ENCODE measurements at places on chromosomes 12 and 14.

DNA sequence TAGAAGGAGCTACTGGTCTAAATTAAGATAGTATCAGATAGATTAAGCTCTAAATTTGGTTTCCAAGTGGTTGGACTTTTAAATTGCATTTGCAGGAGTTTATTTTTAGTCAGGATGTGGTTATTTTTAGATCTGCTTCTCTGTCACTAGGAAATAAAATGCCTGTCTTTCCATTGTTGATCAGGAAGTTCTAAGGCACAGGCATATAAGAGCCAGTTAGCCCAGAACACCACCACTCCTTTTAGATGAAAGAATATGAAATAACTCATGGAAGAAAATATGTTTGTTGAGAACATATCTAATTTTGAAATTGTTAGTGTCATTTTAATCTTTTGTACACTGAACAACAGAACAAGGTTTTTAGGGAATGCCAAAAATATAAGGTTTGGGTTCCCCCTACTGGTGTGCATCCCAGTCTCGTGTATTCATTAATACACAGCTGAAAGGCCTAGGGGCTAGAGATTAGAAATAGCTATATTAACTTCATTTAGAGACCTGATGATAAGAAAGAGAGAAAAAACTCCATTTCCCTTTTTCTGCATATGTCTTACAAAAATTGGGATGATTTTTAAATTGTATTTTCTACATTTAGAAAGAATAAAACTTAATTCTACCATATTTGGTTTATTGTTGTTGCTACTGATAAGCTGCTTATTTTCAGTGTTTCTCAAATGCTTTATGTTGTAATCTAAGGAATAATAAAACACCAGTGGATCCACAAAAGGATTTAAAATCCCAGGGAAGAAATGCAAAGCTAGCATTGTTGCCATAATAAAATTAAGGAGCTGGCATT lies 67.2 kb downstream of the RIC8B start:
- no peak for DNase-seq

DNA sequence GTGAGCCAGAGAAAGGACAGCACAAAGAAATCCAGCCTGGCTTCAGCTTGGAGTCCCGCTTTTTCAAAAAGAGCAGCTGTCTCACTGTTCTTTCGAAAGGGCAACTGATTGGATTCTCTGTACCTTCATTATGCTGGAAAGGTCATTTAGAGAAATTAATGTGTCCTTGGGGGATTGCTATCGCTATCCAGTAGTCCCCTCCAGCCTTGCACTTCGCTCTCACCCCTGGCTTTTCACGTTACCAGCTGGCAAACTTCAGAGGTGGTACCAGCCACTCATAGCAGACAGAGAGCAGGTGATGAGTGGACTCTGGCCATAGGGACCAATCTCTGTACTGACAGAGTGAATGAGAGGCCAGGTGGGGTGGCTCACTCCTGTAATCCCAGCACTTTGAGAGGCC lies 11.8 kb upstream of the NUAK1 start:
- no peak for DNase-seq

- DNase-seq = no peak
Measured at GRCh38 chr12:59886131-59886733, 290.4 kb downstream of the SLC16A7 start.

GRCh38 chr12:13368971-13369370 lies 172.4 kb downstream of the EMP1 start:
- no peak for DNase-seq

DNA sequence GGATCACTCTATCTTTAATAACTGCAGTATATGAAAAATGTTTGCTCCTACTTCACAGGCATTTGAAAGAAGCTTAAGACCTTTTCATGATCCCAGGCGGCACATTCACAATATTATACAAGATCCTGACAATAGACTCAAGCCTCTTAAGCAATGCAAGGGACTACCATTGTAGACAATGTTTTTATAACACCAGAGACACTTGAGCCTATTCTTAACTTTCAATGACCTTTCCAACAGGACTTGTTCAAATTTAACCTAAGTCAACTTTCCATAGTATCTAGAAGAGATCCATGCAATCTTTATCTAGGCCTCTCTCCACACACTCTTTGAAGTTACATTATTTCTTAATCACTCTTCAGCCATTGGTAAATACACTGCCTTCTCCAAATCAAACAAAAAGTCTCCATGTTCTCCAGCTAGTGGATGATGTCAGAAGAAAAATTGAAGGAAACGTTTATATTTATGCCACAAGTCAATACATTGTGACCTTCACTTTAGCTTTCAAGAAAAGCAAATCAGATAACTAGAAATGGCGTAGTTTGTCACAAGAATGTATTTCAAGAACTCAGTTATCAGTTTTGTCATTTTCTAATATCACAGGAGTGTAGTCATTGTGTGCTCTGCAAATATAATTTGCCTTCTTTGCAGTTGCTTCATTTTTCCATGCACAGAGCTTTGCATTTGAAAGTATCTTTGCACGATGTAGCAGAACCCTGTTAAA lies 41.2 kb downstream of the PHLDA1 start:
- no peak for DNase-seq

DNA sequence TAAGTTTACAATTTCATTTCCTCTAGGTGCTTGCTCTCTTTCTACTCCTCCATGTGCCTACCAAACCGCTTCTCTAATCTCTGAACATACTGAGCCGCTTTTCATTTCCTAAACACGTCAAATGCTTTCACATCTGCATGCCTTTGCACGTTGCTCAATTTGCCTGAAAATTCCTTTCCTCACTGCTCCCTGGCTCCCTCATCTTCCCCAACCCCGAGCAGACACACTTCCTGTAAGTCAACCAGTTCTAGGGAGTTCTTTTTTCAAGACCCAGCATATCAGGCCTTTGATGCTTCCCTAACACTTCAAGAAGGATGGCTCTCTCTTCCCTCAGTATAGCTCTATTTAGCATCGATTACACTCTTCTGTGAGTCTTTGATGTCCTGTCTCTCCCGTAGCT lies 50.3 kb downstream of the LMO3 start:
- peak; percentile 13 for DNase-seq

DNA sequence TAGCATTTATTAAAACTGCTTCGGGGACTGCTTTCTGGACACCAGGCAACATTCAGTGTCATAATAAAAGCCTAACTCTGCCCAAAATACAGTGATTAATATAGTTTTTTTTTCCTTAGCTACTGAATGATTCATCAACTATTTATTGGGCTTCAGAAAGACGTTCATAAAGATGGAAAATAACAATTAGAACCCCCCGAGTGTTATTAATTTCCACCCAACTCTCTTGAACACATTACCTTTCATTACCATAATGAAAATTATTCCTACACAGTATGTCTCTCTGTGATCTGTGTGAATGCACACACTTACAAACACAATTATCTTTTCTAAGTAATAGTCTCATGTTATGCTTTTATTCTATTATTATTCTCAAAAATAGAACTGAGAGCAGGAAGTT lies 473.0 kb downstream of the ADAMTS20 start:
- DNase-seq = no peak

GRCh38 chr14:68245146-68246073 lies 425.8 kb downstream of the RAD51B start:
- peak; percentile 62 for DNase-seq

DNA sequence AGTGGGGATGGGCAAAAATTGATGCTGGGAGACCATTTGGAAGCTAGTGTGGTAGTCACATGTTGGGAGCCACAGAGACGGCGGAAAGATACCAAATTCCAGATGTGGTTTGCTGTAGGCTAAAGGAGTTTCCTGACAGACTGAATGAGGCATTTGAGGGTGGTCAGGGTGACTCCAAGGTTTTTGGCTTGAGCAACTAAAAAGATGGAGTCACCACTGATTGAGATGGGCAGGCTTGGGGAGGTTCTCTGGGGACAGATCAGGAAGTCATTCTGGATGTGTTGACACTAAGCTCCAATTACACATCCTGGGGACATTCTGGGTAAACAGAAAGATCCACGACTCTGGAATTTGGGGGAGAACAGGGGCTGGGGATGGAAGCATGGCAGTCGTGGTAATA lies 15.5 kb upstream of the SERPINA9 start:
- no peak for DNase-seq

GRCh38 chr12:51437431-51437830 lies 12.8 kb downstream of the SLC4A8 start:
- DNase-seq = no peak

- DNase-seq = no peak
Measured at GRCh38 chr12:75439930-75440329, 40.6 kb upstream of the GLIPR1 start.

GRCh38 chr12:63064080-63064479 lies 86.9 kb downstream of the AVPR1A start:
- peak; percentile 19 for DNase-seq

GRCh38 chr14:23008831-23009230 lies 1.1 kb downstream of the C14orf93 start:
- DNase-seq = no peak

DNA sequence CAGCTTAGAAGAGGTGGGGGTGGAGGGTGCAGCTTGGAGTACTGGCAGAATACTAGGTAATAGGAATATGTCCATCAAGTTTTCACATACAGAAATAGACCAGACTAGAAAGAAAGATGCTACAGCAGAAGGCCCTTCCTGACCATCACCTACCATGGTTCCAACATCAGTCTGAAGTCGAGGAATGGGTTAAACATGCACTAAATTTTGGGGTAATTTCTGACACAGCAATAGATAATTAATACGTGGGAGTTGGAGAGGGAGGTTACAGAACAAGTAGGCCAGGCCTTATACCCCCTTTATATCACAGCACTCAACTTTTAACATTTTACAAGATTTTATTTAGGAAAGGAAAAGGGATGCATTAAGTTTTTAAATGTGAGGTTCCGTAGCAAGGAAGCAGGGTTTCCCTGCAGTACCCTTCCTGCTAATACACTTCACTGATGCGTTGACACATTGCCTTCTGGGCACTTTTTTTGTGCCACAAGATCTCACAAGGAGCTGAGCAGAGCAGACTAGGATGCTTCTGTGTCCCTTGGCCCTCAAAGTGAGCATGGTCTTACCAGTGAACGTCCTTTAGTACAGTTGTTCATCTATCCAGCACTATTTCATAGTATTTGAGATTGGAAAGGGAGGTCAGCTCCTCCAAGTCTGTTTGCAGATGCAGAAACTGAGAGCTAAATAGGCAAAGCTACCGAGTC lies 50.8 kb downstream of the EID3 start:
- no peak for DNase-seq

- DNase-seq = no peak
Measured at GRCh38 chr12:54306925-54307741, 6.3 kb upstream of the NFE2 start.

DNA sequence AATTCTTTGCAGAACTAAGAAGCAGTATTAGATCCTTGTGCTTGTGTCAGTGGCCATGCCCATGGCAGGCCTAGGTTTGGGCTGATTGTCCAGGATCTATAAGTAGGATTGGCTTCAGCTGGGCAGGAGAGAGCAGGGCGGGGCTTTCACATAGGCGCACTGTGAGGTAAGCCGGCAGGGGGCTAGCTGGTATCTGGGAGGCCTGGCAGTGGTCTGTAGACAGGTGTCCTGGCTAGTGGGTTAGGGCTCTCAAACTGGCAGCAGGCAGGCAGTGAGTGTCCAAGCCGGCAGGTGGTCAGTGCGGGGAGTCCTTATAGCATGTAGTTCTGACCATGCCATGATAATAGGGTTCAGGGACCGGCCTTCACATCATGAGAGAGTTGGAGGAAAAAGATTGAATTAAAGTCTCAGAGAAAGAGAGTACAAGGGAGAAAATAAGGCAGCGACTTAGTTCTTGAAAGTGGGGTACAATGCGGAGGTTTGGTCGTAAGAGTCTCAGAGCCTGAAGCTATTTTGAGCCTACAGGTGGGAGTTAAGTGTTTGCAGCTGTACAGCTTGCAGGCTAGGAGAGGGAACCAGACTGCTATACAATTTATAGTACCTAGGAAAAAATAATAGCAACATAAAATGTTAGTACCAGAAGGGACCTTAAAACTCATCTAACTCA lies 137.4 kb downstream of the TPH2 start:
- DNase-seq = no peak

DNA sequence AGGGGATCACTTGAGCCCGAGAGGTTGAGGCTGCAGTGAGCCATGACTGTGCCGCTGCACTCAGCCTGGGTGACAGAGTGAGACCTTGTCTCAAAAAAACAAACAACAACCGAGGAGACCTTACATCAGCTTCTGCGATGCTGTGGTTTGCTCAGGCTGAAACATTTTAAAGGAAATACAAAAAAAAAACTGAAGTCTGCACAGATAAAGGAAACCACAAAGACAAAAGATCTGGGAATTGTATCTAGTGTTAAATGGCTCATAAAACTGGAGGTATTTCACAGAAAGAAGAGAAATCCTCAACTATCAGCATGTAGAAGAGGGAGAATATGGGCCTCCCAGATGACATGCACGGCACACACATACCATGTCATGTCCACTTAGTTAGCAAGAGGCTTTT lies 60.3 kb upstream of the VPS33A start:
- DNase-seq = no peak

DNA sequence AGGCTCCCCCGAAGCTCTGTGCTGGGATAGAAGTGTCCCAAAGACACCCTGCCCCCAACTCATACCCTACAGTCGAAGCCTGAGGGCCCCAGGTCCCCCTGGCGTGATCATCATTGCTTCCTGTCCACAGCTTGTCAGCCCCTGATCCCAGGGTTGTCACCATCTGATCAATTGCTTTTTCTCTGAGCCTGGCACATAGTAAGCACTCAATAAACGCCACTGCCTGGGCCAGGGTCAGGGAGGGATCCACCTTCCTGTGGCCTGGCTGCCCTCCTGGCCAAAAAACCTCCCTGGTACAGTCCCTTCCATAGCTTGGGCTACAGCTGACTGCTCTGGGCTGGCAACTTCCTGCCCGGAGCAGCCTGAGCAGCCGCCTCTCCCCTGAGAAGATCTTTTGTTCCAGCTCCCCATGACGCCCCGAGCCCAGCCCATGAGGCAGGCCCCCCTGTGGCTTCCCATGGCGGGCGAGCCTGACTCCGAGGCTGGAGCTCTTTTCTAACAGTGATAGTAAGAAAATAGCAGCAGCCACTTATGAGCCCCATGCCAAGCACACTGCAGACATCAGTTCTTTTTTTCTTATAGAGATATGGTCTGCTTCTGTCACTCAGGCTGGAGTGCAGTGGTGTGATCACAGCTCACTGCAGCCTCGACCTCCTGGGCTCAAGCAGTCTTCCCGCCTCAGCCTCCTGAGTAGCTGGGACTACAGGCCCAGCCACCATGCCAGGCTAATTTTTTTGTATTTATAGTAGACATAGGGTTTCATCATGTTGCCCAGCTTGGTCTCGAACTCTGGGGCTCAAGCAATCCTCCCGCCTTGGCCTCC lies 6.5 kb downstream of the SH2B3 start:
- no peak for DNase-seq

GRCh38 chr12:101685092-101685491 lies 12.3 kb upstream of the CHPT1 start:
- no peak for DNase-seq

GRCh38 chr12:119902084-119902509 lies 25.0 kb upstream of the CIT start:
- DNase-seq = peak; percentile 16

GRCh38 chr12:75270157-75270556 lies 60.0 kb downstream of the CAPS2 start:
- DNase-seq = no peak
